ENCODE measurements at places on chromosomes 5 and 9.

- DNase-seq = no peak
Measured at GRCh38 chr9:134323741-134324358, 2.4 kb upstream of the RXRA start.

GRCh38 chr5:95818181-95819147 lies 4.1 kb downstream of the GLRX start:
- no peak for DNase-seq

GRCh38 chr9:103355000-103355399 lies 359.9 kb downstream of the CYLC2 start:
- DNase-seq = no peak

- no peak for DNase-seq
Measured at GRCh38 chr5:76422227-76422626, 19.1 kb downstream of the IQGAP2 start.

- no peak for DNase-seq
Measured at GRCh38 chr9:110543631-110544051, 35.9 kb downstream of the SVEP1 start.

DNA sequence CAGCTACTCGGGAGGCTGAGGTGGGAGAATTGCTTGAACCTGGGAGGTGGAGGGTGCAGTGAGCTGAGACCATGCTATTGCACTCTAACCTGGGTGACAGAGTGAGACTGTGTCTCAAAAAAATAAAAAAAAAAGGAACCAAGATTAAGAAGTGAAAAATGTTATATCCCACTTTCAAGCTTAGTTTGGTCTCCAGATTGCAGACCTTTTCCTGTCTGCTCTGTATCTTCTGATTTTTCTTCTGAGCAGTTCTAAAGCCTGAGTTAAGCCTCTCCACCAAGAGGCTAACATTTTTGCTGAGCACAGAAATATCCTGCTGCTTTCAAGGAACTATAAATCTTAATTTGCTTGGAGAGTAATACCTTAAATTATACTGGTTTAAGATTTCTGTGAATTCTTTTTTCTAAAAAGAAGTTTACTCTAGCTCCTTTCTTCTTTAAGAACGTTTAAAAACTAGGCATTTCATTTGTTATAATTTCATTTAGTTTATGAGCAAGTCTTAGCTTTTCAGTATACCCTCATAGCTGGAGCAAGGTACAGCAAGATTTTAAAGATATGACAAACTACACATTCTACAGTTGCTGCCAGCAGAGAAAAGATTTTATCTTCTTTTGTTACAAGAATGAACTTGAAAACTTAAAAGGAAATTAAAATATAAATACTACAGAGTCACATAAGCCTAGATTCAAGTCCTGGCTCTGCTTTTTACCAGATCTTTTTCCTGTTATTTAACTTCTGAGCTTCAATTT lies 55.0 kb downstream of the GARNL3 start:
- DNase-seq = no peak

DNA sequence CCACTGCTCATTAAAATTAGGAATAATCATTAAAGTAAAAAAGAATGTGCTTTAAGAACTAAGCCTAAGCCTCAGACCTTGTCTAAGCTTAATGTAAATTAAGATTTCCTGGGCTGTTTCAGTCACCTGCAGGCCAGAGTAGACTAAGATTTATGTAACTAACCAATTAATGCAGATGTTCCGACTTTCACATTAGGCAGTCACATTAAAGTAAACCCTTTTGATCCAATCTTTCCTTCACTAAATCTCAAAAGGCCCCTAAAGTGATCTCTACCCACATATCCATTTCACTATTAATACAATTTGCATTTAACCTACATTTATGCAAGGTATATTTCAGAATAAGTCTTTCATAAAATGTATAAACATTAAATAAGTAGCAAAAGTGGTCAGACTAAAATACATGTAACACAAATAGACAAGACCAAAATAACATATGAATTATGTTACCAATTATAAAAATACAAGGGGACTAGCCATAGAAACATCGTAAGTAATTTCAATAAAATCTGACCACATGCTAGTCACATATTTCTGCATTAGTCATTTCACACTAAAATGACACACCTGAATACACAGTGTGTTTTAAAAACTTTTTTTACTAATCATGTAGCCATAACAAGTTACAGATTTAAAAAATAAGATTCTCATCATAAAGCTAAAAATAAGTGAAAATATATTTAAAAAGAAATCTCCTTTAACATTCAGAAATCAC lies 7.7 kb downstream of the NR3C1 start:
- no peak for DNase-seq

GRCh38 chr5:97628807-97629206 lies 445.8 kb upstream of the RIOK2 start:
- no peak for DNase-seq

DNA sequence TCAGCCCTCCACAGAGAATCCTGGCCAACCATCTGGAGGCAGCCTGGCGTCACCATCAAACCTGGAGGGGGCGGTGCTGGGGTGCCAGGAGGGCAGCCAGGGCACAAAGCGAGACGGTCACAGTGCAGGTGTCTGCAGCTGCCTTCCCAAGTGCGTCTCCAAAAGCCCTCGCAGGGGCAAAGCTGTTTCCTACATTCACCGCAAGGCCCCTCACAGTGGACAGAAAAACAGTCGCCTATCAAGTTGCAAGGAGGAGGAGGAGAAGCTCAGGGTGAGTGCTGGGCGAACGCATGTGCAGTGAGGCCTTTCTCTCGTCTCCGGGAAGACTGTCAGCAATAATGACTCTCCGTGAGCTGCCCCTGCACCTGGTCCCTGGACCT lies 18.0 kb upstream of the LHX3 start:
- DNase-seq = no peak

DNA sequence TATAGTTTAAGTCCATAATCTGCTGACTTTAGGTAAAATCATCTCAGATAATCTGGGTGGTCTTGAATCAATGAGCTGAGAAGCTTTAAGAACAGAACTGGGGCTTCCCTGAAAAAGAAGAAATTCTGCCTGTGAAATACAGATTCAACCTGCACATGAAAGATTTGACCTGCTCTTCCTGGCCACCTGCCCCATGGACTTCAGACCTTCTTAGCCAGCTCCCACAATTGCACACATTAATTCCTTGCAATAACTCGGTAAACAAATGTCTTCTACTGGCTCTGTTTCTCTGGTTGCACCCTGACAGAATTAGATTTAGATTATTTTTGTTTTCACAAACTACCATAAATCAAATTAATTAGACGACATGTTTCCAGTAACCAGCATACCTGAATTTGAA lies 2117.9 kb upstream of the C9orf72 start:
- no peak for DNase-seq

- DNase-seq = no peak
Measured at GRCh38 chr9:130739081-130739480, 45.5 kb downstream of the EXOSC2 start.

DNA sequence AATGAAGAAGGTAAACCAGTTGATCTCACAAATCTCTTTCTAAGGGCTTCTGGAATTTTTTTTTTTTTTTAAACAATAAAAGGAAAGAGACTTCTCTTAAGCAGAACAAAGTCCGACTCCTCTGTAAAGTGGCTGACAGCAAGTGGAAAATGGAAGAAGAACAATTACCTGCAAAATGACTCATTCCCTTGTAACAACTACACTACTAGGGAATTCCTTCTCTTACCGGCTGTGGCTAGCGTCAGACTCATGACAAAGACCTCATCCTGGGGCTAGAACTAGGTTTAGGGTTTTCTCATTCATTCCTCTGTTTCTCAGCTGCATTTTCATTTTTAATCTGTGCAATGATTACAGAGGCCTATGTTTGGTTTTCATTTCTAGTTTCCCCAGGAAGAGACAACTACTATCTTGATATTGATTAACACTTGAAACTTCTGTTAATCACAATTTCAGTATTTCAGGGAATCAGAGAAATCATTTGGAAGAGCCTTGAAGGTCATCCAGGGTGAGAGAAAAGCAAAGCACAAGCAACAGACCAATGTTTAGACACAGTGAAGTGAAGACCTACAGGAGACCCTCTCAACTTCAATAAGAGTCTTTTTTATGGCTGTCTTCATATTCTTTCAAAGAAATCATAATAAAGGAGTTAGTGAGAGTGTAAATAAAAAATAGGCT lies 437.9 kb downstream of the RAB3C start:
- DNase-seq = no peak

- DNase-seq = no peak
Measured at GRCh38 chr9:110157823-110158664, 49.9 kb downstream of the C9orf152 start.

DNA sequence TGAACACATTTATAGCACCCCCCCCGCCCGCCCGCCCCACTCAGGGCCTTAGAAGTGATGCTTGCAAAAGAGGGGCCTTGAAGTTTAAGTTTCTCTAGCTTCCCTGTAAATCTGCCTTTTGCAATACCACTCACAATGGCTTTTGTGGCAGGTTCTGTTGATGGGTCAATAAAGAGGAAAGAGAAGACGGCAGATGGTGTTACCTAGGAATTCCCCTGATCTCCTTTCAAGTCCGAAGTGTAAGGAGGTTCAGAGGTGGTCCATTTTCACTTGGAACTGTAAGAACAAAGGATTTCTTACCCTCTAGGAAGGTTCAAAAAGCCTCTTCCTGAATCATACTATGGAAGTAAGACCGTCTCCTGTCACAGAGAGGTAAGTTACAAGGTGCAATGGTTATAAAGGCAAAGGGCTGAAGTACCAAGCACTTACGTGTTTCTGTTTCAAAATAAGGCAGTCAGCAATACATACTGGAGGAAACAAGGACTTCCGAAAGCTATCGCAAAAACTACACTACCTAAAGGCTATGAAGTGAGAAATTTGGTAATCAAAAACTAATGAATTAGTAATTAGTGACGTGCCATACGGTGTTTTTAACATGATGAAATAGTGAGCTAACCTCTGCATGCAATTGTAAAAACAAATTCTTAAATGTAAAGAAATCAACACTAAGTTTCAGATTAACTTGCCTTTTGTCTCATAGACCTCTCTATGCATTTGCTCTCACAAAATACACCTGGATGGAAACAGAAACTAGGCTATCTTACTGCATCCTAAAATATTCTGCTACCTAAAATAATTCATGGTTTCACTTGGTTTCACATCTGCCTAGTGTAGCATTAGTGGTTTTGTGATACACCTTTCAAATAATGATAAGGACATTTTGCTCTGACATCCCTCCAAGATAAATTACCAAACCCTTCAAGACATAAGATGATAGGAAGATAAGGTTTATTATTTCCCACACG lies 589.4 kb upstream of the FAM174A start:
- DNase-seq = no peak

- DNase-seq = no peak
Measured at GRCh38 chr9:20995616-20996015, 35.8 kb downstream of the HACD4 start.

GRCh38 chr5:67381236-67381880 lies 184.8 kb upstream of the CD180 start:
- DNase-seq = no peak

GRCh38 chr9:28688172-28688571 lies 1114.9 kb upstream of the C9orf72 start:
- no peak for DNase-seq

DNA sequence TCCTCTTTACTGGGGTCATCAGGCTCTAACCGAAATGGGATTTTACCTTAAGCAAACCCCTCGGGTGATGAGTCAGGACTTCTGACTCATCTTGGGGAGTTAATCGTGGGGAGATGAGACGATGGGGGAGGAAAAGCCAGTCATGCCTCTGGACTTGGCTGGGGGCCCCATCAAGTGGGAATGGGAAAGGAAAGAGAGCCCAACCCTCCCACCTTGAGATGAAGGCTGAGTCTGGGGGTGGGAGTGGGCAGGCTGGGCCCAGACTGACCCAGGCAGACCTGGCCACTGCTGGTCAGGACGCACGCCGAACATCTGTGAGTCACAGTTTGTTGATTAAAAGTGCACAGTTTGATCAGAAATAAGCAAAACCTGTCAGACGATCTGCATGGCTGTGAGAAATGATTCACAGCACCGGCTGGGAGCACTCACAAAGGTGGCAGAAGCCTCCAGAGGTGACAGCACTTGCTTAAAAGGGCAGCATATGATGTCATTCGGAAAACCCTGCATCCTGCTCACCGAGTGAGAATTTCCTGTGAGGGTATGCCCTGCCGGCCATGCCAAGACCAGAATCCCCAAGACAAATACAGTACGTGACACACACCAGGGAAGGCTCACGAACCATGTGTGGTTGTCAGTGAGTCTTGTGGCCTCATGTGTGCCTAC lies 50.0 kb upstream of the SLC25A51 start:
- DNase-seq = peak; percentile 28

GRCh38 chr9:5843794-5844471 lies 11.0 kb upstream of the ERMP1 start:
- DNase-seq = no peak

DNA sequence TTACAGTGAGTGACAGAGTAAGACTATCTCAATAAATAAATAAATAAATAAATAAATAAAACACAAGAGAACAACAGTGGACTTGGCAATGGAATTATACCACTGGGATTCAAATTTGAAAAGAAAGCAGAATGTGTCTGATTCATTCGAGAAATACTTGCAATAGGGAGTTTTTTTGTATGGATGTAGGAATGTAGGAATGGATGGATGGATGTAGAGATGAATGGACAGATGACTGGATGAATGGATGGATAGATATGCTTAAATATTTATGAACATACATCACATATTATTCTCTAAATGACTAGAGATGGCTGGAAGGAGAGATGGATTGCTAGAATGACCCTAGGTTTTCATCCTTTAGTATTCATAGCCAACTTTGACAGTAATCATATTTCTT lies 22.0 kb upstream of the CEMIP2 start:
- DNase-seq = no peak

DNA sequence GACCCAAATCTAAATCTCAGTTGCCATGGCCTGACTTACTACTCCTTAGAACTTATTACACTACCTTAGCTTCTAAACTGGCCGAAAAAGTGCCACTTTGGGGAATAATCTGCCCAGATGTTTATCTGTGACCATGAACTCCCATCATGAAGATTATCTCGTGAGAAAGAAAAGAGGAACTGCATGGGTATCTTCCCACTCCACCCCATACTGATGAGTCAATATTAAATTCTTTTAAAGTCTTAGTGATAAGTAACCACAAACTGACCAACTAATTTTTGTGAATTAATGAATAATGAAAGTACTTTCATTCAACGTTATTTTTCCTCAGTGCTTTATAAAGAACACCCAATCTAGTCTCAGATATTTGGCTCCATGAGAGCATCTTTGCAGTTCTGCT lies 493.5 kb downstream of the EBF1 start:
- DNase-seq = no peak

GRCh38 chr9:17342696-17343095 lies 207.9 kb downstream of the CNTLN start:
- DNase-seq = no peak

GRCh38 chr5:176362233-176362490 lies 598 bp upstream of the KIAA1191 start:
- DNase-seq = no peak

GRCh38 chr9:91897201-91897600 lies 52.8 kb downstream of the ROR2 start:
- no peak for DNase-seq

DNA sequence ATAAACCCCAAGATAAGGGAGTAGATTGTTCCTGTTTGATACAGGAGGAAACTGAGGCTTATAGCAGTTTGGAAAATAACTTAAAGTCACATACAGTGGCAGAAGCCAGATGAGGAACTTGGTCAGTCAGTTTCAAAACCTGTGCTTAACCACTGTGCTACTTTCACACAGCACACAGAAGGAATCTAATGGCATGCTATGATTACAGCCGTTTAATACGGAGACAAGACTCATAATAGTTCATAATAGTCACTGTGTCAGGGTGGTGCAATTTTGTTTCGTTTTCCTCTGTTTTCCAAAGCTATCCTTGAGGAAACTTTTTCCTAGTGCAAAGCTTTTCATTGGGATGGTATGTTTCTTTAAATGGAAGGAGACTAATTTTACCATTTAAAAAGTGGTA lies 112.3 kb downstream of the GCNT1 start:
- no peak for DNase-seq

GRCh38 chr9:73179589-73179988 lies 27.9 kb downstream of the ANXA1 start:
- no peak for DNase-seq
